ENCODE measurements at places on chromosomes 1 and 21.

DNA sequence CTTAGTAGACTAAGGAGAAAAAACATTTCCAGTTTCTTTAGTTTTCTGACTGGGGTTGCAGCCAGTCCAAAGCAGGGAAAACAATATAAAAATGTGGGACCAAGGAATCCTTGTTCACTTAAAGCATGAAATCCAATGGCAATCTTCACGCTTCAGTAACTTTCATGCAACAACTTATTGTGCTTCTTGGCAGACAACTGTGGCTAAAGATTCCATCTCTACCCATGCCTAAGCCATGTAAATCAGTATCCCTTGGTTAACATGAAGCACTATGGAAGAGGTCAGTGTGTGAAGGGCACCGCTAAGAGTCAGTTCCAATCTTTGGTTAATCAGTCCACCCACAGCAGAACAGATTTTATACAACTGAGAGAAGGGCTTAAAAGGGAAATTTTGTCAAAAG is 201.8 kb upstream of the GREM2 start:
- DNase-seq: no peak

- no peak for DNase-seq
Measured at GRCh38 chr1:53104289-53104913, 38.0 kb downstream of the SLC1A7 start.

GRCh38 chr1:85134583-85135391 is 66.0 kb downstream of the SYDE2 start:
- DNase-seq: peak; percentile 15

GRCh38 chr1:236064674-236065508 is at the start of gene NID1:
NID1 (minus strand) TSS chr1:236065090; CDS start chr1:236065079, 11 bp downstream.
- DNase-seq: peak; percentile 62

- no peak for DNase-seq
Measured at GRCh38 chr21:16588433-16588860, 858.7 kb downstream of the USP25 start.

- no peak for DNase-seq
Measured at GRCh38 chr1:97898948-97899347, 21.9 kb downstream of the DPYD start.

- no peak for DNase-seq
Measured at GRCh38 chr1:41479000-41479807, 5.3 kb downstream of the EDN2 start.

- DNase-seq: no peak
Measured at GRCh38 chr1:12438349-12438924, 179.6 kb downstream of the DHRS3 start.

DNA sequence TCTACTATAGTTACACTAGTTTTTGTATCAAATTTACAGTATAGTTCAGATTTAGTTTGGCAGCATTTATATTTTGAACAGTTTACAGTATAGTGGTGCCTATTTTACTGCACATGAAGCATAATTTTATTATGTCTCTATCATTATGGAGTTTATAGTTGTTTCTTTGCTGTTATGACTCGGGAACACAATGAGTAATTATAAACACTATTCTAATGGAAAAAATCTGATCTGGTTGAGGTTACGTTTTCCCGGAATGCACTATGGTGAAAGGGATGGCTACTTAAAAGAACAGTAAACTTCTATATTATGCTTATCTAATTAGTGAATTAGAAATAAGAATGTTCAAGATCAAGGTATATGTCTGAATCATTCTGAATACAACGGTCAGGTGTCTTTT is 10.6 kb downstream of the LCA5L start:
- no peak for DNase-seq

DNA sequence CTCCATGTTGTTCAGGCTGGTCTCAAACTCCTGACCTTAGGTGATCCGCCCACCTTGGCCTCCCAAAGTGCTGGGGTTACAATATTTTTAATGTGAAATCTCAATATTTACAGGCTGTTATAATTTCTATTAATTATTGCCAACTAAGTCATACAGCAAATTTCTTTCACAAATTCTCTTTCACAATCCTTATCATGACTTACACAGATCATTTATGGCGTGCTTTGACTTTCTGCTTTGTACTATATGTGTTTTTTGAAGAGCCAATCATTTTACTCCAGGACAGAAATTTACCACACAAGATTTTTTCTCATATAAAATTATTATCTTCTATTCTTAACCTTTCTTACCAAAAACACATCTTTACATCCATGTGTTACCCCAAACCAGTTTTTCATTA is 1729.9 kb downstream of the NCAM2 start:
- DNase-seq: no peak

DNA sequence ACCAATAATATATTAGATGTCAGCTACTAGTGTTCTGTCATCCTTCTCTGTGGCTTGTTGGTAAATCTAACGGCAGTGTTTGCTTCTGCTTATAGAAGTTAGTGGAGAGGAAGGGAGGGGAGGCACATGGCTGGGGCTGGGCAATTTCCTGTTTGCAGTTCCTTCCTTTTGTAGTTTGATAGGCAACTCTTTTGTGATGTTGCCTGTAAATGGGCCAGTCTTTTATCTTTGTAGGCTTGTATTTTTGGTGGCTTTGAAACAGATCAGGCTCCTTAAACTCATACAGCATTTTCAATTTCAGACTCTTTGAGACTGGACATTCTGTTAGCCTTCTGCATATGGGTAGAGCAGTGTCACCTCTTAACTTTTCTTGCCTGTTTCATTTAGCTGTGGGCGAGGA is 48.1 kb downstream of the CDC14A start:
- no peak for DNase-seq

- no peak for DNase-seq
Measured at GRCh38 chr1:61307422-61308142, 225.2 kb downstream of the NFIA start.

- no peak for DNase-seq
Measured at GRCh38 chr1:86018283-86018923, 138.2 kb downstream of the COL24A1 start.

GRCh38 chr1:169594391-169594790 is 8.1 kb upstream of the F5 start:
- DNase-seq: no peak

GRCh38 chr1:109909561-109909960 is 1.1 kb upstream of the CSF1 start:
- no peak for DNase-seq

DNA sequence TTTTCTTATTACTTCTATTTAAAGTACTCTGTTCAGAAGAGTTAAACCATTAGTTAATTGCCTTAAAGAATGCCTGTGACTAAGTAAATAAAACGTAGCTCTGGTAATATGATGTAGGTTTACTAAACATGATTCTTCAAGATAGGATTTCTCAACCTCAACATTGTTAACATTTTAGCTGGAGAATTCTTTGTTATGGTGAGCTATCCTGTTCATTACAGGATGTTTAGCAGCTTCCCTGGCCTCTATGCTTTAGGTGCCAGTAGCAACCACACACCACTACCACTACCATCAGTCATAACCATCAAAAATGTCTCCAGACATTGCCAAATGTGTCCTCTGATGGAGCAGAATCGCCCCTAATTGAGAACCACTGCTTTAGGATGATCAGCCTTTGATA is 10.7 kb downstream of the RPF1 start:
- DNase-seq: no peak

DNA sequence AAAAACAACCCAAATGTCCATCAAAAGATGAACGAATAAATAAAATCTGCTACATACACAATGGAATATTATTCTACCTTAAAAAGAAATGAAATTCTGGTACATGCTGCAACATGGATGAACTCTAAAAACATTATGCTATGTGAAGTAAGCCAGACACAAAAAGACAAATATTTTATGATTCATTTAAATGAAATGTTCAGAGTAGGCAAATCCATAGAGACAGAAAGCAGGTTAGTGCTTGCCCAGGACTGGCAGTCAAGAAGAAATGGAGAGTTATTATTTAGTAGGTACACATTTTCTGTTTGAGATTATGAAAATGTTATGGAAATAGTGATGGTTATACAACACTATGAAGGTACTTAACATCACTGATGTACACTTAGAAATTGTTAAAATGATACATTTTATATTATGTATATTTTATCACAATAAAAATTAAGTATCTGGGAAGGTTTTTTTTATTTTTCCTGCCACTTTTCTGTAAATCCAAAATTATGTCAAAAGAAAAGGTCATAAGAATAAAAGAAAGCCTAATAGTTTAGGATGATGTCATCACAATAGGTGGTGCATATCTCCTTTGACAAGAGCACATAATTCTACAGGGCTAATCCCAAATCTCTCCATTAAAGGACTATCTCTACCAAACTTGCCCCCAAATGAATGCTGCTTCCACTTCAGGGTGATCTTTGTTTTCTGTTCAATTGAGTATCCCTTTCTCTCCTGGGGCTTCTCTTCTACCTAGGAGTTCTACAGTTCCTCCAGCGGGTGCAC is 40.2 kb upstream of the FCER1A start:
- no peak for DNase-seq

- no peak for DNase-seq
Measured at GRCh38 chr21:42377211-42377950, 11.0 kb upstream of the TFF1 start.

- no peak for DNase-seq
Measured at GRCh38 chr1:239337799-239338430, 48.5 kb upstream of the CHRM3 start.

DNA sequence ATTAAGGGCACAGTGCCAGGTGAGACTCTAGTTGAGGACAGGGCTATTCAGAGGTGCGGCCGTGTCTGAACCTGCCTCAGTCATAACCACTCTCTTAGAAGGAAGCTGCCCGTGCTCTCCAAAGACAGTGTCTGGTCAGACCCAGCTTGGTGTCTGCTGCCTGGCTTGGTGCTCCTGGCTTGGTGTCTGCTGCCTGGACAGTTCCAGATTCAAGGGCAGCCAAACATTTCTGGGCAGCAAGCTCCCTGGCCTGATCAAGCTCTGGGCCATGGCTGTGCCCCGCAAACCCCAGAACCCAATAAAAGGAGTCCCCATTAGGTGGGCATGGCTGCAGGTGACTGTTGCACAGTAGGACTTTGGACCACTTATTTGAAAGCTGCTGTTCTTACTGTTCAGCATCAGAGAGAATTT is 27.7 kb downstream of the NEK2 start:
- no peak for DNase-seq

DNA sequence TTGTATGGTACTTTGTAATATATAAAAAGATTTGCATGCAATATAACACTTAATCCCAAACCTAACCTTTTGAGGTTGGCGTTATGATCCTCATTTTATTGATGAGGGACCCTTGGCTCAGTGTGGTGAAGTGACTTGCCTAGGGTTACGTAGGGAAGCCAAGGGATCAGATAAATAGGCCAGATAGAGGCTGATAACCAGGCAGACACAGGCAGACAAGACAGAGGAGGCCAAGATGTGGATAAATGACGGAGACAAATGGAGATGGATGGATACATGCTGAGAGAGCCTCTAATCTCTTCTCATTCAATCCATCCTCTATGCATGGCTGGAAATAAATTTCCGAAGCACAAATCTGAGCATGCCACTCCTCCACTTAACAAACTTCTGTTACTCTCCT is 136.9 kb upstream of the SPATA6 start:
- DNase-seq: no peak

GRCh38 chr1:227758366-227758765 is 23.1 kb downstream of the SNAP47 start:
- DNase-seq: no peak

DNA sequence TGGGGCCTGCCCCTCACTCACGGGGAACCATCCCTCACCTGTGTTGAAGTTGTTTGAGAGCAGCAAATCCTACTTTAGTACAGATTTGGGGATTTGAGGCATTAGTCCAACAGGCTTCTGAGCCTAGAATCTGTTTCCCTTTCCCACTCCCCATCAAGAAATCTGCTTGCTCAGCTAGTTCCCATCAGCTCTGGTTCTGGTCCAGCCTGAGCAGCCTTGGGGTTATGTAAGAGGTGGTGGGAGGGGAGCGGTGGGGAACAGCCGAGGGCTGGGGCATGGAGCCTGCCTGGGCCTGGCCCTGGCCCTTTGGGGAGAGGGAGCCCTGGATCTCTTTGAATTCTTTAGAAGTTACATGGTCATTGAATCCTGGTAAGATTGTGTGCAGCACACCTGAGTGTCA is 4.1 kb downstream of the GSTM5 start:
- no peak for DNase-seq

GRCh38 chr1:210535761-210536160 is 207.1 kb downstream of the HHAT start:
- no peak for DNase-seq

GRCh38 chr1:221444346-221444745 is 297.5 kb downstream of the DUSP10 start:
- DNase-seq: no peak

GRCh38 chr1:218339267-218339831 is 5.8 kb upstream of the TGFB2 start:
- DNase-seq: no peak

DNA sequence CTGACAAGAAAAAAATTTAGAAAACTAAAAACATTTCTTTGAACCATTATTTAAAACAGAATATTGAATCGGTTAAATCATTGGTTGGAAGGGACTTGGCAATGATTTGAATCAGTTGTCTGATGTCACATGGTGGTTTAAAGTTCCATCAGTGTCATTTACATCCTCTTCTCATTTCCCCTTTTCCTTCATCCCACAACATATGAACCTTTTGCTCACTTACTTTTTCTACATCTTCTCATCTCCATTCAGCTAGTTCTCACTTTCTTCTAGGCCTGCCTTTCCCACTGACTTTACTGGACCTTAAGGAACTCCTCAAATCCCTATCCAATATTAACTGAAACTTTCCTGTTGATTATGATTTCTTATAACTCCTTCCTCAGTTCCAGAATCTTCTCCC is 58.5 kb downstream of the PHACTR4 start:
- no peak for DNase-seq

DNA sequence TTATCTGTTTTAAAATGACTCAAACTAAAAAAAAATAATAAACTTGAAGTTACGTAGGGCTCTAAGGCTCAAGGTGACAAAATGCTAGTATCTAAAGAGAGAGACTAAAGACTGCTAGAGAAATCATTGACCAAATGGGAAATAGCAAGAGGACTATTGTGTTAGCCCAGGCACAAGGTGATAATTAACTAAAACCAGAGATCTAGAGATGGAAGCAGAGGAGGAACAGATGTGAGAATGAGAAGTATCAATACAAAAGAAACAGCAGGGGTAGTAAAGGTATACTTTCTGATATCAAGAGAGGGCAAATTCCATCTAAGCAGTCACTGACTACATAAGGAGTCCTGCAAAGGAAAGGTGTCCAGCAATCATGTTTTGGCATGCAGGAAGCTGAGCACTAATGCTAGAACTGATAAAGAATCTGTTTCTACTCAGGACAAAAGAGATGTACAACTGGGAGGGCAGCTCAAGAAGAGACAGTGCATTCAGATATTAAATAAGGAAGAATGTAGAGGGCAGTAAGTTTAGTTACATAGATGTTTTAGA is 100.2 kb upstream of the GNG4 start:
- no peak for DNase-seq

- DNase-seq: no peak
Measured at GRCh38 chr1:156379420-156380165, 10.6 kb downstream of the RHBG start.

DNA sequence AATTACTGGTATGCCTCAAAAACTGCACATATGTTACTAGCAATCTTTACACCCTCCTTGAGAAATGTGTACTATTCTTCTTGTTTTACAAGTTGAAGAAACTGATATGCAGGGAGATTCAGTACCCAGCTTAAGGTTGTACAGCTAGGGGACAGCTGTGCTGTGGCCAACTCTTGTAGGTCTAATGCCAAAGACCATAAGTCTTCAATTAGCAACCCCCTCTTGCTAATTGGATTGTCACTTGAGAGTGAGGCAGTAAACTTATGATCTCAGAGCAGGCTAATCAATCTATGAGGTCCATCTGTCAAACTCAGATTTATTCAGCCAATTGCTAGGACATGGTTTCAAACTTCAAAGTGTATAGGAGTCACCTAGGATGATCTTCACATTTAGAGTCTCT is 492.0 kb upstream of the USP24 start:
- no peak for DNase-seq

- DNase-seq: no peak
Measured at GRCh38 chr1:57019236-57019839, 53.5 kb upstream of the C8B start.
